Femur (tissue), 1 donor: ENCODE measurements at places on chromosomes 4 and X.

GRCh38 chr4:46945062-46945461, 36.0 kb upstream of the COX7B2 start:
- DNase-seq: no peak

DNA sequence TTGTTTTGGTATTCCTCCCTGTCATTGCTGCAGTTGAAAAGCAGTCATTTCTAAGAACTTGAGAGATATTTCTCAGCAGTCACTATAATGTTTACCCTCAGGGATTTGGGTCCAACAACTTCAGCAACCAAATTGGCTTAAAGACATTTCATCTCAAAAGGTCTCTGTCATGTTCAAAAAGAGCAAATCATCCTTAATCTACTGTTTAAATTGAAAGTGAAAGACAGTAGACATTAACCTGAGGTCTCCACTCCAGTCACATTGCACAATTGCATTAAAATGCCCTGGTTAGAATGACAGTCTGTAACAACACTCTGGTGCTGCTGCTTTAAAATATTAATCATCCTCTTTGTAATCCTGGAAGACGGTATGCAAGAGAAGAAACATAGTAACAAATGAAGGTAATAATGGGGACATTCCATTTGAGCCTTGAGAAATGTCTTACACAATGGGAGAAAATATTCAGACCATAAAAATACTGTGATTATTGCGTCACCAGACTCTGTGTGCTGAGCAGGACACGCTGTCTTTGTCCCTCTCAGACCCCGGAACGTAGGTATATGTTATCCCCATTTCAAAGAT, 90.2 kb upstream of the UNC5C start:
- no peak for DNase-seq

DNA sequence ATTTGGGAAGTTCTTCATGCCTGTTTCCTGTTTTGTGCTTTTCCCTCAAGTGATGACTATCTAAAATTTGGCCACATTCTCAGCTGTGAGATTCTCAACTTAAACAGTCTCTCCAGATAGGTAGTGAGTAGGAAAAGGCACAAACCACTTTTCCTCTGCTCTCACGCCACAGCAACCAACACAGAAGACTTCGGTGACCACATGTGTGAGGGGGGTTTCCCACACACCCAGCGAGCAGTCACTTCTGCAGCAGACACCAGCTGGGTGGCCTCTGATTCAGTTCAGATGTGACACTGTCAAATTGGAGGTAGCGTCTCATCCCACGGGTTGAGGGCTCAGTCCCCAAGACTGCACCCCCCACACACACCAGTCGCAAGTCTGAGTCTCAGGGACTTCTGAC, 25.1 kb upstream of the CLDN34 start:
- DNase-seq: no peak

GRCh38 chrX:11261260-11261659, 32.0 kb upstream of the AMELX start:
- no peak for DNase-seq

- no peak for DNase-seq
Measured at GRCh38 chr4:142378179-142378578, 467.9 kb downstream of the INPP4B start.

DNA sequence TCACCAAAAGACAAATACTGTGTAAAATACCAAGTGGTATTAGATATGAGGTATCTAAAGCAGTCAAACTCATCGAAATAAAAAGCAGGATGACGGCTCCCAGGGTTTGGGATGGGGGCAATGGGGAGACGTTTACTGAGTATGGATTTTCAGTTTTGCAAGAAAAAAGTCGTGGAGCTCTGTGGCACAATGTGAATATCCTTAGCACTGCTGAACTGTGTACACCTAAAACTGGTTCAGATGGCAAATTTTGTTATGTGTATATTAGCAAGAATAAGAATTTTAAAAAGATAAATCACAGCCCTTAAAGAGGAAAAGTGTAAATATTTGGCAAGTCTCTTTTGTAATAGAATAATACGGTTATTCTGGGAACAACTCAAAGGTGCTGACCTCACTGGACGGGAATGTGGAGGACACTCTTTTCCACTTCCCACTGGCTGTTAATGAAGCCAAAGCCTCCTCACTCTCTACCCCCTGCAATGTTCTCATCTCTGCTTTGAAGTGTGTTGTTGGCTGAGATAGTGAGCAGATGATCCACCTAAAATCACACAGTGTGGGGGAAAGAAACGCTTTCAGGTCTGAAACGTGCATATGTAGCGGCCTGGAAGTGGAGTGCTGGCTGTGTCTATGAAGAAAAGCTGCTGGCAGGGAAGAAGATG, 49.2 kb downstream of the SEL1L3 start:
- no peak for DNase-seq

DNA sequence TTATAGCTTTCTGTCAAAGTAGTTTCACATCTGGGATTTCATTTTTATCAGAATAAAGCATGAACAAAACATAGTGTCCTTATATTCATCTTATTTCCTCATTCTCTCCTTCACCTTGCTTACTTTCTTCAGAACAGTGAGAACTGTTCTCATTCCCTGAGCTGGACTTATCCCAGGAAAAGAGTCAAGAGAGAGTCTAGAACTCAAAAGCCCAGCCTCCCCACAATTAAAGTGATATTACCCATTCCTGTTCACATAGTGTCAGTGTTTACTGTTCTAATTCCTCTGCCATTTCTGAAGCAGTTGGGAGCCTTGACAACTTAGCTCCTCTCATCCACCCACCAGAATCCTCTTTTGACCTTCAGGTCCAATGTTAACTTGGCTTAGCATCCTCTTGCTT, 42.9 kb downstream of the RASSF6 start:
- DNase-seq: no peak
